SJCRH30 (cell line): ENCODE measurements at places on chromosomes 16 and 17.

DNA sequence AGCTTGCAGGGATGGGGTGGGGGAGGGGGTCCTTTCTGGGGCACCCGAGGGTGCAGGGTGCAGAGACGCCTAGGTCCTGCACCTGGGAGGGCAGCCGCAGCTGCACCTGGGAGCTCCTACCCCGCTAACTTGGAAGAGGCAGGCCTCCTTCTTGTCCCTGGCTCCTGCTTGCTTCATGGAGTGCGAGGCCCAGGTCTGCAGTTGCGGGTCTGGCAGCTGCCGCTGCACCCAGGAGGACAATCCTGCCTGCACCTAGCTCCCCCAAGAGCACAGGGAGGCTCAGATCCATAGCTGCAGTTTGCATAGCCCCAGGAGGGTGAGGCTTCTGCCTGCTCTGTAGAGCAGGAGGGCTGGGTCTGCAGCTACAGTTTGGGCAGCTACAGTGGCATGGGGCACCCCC is 26.6 kb downstream of the GNGT2 start:
- DNase-seq: no peak

GRCh38 chr17:62714016-62714777 is 86.7 kb downstream of the MRC2 start:
- no peak for DNase-seq

DNA sequence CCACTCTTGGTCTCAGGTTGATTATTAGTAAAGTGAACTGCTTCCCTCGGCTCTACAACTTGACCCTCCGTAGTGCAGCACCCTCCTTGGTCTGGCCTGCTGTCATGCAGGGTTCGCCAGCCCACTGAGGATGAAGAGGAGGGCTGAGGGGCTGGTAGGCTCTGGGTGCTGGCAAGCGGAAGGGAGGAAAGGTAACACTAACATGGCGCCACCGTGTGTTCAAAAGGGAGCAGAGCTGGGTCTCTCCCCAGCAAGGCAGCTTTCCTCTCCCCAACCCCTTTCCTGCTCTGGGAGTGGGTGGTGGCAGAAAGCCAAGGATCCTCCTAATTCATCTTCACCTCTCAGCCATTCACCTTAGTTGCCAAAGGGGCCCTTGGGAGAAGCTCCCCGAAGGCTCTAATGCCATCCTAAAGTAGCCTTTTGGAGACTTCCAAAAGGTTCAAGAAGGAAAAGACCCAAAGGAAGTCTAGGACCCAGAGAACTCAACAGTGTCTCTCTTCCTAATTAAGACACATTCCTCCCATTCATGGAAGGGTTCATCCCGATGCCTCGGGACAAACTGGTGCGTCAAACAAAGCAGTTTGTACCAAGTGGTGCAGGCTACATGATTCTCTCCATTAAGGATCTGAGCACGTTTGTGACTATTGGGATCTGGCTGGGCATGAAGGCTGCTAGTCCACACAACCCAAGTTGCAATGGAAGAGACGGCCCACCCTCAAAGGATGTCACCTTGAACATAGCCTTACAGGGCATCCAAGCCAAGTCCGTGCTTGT is 90.8 kb upstream of the TOB1 start:
- DNase-seq: peak; percentile 81

DNA sequence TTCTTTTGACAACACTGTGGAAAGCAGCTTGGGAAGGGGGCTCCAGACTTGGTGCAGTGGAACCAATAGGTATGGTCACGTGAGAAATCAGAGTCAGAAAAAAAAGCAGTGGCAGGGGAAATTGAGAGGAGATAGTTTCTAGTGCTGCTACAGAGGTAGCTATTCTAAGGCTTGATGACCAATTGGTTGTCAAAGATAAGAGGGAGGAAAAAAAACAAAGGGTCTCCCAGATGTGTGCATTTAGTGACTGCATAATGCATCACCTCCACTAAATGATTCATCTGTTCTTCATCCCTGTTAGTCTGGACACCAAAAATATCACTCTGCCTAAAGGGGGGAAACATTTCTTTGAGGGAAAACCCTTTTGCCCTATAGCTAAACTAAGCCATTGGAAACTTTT is 56.5 kb downstream of the PIGL start:
- DNase-seq: no peak

GRCh38 chr17:50585891-50586290 is 25.4 kb downstream of the CACNA1G start:
- DNase-seq: no peak

- DNase-seq: peak; percentile 98
Observed at GRCh38 chr17:51153210-51154072, at the start of gene NME1. Gene NME1, plus strand, starts transcription at chr17:51153559. Its CDS starts 2,096 bp downstream, at chr17:51155655.

DNA sequence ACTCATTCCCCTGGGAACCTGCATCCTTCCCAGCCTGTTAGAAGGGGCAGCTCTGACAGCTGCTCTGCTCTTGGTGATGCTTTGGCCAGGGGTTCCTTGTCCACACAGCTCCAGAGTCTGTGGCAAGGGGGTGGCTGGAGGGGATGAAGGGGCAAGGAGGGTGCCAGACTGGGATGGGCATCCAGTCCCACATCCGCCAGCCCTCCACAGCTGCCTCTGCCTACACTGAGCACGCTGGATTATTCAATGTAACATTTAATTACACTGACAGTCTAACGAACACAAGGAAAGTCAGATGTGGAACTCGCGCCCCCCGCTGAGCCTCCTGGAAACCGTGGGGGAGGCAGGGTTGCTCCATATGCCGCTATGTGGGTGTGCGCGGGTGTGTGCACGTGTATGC is 101.1 kb downstream of the C16orf78 start:
- DNase-seq: no peak

- no peak for DNase-seq
Observed at GRCh38 chr17:31724619-31725018, 134.4 kb downstream of the COPRS start.

DNA sequence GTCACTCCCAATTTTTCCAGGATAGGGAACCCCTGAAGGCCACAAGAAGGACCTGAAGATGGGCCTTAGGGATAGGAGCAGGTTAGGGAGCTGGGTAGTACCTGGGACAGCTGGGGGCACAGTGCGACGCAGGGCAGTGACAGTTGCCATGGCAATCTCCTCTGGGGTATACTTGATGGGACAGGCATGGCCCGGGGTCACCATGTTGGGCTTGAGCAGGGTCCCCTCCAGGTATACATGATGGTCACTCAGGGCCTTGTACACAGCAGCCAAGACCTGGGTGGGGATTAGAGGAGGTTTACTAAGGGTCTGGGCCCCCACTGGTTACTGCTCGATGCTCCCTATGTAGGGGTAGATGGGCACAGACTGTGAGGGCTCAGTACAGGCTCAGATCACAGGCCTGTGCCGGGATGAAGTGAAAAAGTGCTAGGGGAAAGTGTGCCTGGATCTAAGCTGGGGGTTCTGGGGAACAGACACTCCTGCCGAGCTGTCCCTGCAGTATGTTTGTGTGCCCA is 2.7 kb downstream of the ALDOC start:
- no peak for DNase-seq

DNA sequence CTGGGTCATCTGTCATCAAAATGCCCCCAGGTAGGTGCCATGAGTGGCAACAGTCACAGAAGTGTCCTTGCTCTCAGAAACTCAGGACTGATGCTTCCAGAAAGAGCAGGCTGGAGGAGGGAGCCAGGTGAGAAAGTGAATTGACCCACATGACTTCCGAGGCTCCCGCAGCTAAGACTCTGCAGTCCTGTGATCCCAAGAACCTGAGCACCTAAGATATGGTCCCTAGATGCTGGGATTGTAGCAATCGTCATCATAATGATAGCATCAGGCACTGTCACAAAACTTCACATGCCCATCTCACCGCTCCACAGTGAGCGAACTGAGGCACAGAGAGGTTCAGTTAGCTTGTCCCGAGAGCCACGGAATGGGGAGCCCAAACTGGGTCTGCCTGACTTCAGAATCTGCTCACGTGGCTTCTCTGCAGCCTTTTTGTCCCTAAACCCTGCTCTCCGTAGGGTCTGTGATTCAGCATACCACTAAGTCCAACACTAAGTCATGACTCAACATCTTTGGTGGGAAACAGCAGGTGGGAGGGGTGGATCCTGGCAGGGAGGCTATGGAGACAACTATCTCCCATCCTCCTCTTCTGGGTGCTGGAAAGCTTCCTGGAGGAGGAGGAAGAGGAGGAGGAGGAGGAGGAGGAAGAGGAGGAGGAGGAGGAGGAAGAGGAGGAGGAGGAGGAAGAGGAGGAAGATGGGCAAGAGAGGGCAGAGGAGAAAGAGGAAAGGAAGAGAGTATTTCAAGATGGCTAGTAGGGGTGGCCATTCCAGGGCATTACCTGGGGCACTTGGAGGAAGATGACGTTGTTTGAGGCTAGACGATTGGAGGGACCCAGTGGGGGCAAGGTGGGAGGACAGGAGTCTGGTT is 55.5 kb upstream of the DLX4 start:
- peak; percentile 62 for DNase-seq

- peak; percentile 95 for DNase-seq
Observed at GRCh38 chr16:4544473-4544872, 5.9 kb upstream of the CDIP1 start.

GRCh38 chr17:70368011-70368410 is 198.7 kb downstream of the KCNJ2 start:
- no peak for DNase-seq

GRCh38 chr16:23398987-23399805 is 53.8 kb downstream of the COG7 start:
- DNase-seq: no peak

DNA sequence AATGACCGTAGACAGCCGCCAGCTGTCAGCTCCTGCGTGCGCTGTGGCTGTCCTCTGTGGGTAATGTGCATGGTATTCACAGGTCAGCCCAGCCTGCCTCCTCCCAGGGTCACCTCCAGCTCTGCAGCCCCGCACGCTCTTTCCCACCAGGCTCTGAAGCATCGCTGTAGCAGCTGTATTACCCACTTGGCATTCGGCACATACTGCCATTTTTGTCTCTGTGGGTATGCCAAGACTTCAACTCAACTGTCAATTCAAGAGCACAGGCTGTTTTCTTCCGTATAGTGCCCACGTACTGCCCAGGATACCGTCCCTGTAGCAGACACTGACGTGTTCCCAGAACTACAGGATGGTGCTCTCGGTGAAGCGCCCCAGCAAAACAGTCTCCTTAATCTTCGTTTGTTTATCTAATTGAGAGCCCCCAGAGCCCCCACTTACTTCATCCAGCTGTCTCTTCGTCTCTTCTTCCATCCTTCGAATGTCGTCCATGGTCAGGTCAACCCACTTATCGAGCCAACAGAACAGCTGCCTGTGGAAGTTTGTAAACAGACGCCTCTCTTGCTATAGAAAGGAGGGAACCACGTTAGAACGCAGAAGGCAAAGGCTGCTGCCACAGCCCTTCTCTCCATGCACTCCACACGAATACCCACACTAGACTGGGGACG is 17.4 kb upstream of the INPP5K start:
- DNase-seq: peak; percentile 62

GRCh38 chr16:82699260-82699659 is 72.5 kb downstream of the CDH13 start:
- DNase-seq: no peak

DNA sequence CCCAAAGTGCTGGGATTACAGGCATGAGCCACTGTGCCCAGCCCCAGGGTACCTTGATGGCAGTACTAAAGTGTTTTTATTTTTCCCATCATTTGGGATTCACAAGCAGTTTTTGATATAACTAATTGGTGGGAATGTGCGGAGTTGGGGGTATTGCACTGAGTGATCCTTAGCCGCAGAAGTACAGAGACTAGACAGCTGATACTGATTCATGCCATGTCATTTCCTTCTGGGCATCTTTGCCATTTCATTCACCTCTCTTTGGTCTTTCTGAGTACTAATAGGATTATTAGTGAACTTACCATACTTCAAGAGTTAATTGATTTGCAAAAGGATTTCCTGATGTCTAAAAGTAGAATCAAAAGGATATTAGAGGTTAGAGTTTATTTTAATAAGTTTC is 9.7 kb downstream of the NMT1 start:
- DNase-seq: no peak

DNA sequence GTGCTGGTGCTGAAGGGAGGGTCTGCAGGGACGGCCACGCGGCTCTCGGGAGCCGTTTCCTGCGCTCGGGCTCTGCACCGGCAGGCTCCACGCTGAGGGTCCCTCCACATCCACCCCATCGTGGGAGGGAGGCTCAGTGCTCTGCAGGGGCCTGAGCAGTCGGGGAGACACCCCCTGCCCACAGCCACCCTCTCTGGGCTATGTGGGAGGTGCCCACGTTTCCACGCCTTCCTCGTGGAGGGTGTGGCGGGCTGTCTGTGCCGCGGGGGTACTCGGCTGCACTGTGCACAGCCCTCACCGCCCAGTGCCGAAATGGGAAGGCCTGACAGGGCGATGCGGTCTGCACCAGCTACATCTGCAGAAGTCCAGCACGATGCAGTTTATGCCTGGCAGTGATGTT is 25.5 kb upstream of the ZNF750 start:
- DNase-seq: no peak

- DNase-seq: peak; percentile 41
Observed at GRCh38 chr17:48715496-48716399, 6.6 kb downstream of the PRAC1 start.

DNA sequence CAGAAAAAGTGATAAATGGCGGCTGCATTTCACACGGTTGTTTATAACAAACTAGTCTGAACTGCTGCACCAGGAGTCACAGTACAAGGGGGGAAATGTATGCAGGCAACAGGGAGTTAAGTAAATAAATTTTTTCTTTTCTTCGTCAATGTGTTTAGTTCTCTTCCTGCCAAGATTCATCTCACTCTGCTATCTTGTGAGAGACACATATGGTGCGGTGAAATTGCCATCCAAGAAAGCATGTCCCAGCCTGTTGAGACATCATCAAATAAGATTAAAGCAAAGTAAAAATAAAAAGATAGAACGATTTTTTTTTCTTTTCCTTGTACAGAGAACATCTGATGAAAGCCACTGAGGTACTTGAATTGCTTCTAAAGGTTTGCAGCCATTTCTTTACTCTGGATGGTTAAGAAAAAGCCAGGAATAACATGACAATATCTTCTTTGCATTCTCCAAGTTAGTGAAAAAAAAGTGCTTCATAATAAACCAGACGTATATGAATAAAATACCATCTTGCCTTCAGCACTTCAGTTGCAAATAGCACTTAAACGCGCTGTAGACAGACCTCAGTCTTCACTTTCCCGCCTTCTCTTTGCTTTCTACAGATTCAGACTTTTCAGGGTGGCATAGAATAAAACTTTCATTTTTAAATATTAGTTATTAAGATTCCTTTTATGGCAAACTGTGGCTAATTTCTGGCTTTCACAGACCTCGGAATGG is 506.2 kb upstream of the ZFHX3 start:
- no peak for DNase-seq

DNA sequence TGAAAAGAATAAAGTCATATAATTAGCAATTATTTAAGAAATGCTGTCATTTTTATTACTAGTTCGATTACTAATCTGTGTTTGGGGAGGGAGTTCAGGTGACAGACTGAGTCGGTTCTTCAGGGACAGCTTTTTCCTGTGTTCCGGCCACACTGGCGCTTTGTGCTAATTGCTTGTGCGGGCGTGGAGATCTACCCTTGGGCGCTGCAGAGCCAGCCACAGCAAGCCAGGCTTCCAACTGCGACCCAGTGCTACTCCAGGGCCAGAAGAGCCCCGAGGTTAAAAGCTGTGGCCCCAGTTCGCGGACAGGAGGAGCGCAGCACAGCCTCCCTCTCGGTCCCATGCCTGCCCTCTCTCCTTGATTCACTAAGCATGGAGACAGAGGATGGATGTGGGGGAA is 6.5 kb upstream of the OR2C1 start:
- peak; percentile 6 for DNase-seq
